ENCODE measurements at places on chromosomes 7 and 10.

DNA sequence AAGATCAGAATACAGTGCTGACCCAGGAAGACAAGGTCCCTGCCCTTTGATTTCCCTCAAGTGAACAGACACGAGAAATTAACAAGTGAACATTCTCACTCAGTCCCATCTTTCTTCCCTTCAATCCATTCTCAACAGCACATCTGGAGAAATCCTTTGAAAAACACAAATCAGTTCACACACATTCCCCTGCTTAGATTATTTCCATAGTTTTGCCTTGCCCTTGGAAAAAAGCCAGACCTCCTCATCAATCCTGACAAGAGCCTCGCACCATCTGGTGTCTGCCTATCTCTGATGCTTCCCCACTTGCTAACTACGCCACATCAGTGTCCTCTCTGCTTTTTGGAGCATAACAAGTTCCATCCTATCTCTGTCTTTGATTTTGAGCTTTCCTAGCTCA lies 94.4 kb upstream of the KIAA1217 start:
- no peak for DNase-seq

DNA sequence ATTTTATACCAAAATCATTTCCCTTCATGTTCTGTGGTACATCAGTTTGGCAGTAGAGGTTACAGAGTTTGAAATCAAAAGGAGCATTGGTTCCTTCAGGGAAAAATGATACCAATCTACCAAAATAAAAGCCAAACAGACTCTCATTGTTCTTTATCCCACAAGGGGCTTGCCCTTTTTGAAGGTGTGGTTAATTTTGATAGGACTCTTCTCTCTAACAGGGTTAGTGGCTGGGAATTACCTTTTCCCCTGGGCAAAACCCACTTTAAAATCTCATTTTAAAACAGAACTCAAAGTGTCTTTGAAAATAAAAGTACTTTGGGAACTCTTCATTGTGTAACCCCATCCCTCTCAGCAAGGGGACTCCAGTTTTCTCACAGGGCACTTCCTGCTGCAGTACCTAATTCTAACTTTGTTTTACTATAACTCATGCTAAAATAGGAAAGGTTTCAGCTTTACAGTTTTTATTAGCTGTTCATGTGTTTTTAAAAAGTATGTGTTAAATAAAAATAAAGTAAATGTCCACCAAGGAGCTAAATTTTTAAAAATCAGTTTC lies 30.6 kb downstream of the SMNDC1 start:
- no peak for DNase-seq

DNA sequence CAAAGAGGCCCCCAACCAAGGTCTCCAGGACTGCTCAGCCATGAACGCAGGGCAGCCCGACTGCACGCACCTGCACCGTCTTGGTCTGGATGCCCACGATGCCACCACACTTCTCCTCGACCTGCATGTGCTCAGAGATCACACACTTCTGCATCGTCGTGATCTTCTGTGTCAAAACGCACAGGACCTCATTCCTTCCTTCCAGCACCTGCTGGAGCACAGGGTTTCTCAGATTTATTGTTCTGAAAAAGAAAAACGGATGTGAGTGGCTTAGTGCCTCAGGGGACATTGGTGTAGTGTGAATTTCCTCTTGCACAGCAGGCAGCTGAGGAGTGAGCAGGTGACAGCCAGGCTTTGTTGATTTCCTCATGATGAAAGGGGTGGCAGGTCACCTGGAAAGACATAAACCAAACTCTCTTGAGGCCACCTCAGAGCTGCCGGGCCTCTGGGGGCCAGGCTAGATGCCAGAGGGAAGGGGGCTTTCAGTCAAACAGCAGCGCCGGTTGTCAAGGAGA lies 38.2 kb downstream of the GSDME start:
- no peak for DNase-seq

DNA sequence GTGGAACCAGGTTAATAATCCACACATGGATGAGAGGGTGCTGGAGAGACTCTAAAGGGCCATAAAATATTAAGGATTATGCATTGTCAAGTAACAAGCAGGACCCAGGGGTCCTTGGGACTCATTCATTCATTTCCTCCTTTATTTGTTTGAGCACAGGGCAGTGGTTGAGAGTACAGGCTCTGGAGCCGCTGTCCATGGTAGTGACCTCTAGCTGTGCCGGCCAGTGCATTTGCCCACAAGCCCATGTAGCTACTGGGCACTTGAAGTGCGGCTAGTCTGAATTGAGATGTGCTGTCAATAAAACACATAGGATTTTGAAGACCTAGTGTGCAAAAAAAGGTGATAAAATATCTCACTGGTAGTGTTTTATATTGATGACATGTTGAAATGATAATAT lies 137.6 kb downstream of the C10orf105 start:
- no peak for DNase-seq

- DNase-seq = no peak
Measured at GRCh38 chr7:38373155-38373554, 99.7 kb upstream of the TARP start.

GRCh38 chr7:100155553-100156317 lies 2.8 kb downstream of the TRAPPC14 start:
- no peak for DNase-seq

GRCh38 chr10:131452926-131453720 lies 141.6 kb upstream of the TCERG1L start:
- no peak for DNase-seq

DNA sequence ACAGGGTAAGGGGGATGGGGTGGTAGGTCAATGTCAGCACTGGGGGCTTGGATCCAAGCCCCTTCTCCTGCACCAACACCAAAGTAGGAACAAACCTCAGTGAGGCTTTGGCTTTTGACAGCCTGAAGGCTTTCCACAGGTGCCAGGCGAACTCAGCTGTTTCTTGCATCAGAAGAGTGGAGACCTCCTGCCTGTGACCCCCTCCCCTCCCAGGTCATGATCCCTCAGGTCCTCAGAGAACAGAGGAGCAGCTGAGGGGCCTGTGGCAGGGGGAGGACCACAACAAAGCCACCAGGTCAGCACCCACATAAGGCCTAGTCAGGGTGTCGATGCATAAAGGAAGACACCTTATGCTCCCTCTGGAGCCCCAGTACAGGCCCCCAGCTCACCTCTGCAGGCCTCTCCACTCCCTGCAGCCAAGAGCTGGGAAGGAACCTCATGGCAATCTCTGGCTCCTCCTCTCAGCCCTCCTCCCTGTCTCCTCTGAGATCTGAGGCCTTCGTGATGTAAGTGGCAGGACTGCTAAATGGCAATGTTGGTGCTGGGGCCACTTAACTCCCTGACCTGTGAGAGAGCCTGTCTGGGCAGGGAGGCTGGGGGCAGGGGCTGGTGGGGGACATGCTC lies 19.1 kb upstream of the PRRT4 start:
- no peak for DNase-seq

- no peak for DNase-seq
Measured at GRCh38 chr7:74579800-74580685, 77.5 kb upstream of the GTF2I start.

DNA sequence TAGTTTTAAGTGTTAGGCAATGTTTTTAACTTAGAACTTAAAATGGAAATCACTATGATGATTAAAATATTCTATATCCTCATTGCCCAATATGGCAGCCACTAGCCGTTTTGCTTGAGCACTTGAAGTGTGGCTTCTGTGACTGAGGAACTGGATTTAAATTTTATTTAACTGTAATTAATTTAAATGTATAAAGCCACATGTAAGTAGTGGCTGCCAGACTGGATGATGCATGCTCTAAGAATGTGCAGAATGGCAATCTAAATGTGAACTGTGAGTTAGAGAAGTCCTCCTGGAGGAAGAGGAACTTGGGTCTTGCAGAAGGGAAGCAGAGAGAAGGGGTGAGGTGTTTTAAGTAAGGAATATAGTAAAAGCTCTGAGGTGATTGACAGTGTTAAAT lies 451.4 kb downstream of the SUGCT start:
- DNase-seq = no peak

Measured in stimulated activated CD4-positive, alpha-beta T cell treated with anti-CD3 and anti-CD28 coated beads, Interleukin-15, amount 100 ng/mL, for 1 hour (primary cell).